ENCODE measurements at places on chromosomes 11 and 22. TPM values are rescaled to one million over a fixed set of nuclear protein-coding genes. Genes with fewer than 3 reads are reported as not detected.

DNA sequence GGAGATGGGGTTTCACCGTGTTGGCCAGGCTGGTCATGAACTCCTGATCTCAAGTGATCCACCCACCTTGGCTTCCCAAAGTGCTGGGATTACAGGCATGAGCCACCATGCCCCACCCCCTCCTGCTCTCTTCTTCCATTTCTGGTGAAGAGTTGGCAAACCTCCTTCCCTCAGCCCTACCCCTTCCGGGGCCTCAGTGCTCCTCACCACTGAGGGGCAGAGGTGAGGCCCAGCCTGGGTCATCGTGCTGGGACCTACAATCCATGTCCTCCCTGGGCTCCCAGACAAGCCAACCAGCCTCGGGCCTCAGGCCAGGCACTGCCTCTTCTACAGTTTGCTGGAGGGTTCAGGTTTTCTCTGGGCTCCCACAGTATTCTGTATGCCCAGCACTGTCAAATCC is 14.8 kb upstream of the TPBGL start:
- DNase-seq = no peak

Gene PANX3
- total RNA-seq = not detected

GRCh38 chr11:28631148-28631547 is 523.0 kb downstream of the METTL15 start:
- no peak for DNase-seq

GRCh38 chr11:44861849-44862557 is 88.7 kb downstream of the TP53I11 start:
- DNase-seq = peak; percentile 93

- no peak for DNase-seq
Observed at GRCh38 chr11:114302663-114303062, 6.5 kb downstream of the NNMT start.

Gene MUC5AC
- total RNA-seq = not detected

DNA sequence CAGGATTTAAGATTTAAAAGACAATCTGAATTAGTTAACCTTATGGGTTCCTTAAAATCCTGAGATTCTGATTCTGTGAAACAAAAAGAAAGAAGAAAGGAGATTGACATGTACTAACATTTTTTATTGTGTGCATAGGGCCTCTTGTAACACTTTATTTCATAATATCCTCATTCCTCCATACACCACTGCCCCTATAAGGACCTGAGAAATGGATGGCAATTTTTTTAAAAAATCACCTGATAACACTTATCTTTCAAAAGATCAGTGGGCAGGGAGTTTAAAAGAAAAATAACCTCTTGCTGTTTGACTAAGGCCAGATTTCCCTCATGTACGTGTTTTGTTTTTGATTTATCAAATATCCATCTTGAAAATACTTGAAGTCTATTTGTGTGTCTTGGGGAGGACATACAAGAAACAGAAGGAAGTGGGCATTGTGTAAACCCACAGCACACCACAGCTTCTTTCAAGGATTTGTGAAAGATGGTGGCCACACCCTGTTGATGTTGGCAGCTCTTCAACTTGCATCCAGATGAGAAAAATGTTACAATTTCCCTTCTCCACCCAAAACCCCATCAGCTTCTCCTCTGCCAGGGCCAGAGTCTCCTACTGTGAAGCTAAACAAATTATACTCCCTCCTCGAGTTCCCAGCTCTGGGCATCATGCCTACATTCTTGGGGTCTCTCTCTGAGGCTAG is 35.0 kb upstream of the MPEG1 start:
- no peak for DNase-seq

DNA sequence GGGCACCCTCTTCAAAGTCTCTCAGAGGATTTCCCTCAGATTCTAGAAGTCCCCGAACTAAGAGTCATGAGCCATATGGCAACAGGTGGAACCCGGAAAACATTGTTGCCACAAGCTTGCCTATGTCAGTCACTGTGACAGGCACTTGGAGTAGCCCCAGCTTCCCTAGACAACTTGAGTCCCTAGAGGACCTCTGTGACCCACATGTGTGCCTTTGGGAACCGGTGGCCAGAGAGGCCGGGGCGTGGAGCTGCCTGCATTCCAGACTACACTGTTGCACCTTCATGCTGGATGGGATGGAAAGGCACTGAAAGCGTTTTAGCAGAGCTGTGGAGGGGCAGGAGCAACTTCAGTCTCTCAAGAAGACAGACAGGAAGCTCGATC is 12.1 kb downstream of the SLC37A2 start:
- no peak for DNase-seq

All from activated CD4-positive, alpha-beta T cell treated with anti-CD3 and anti-CD28 coated beads for 36 hours (primary cell).